ENCODE measurements at places on chromosomes 6 and 20.

DNA sequence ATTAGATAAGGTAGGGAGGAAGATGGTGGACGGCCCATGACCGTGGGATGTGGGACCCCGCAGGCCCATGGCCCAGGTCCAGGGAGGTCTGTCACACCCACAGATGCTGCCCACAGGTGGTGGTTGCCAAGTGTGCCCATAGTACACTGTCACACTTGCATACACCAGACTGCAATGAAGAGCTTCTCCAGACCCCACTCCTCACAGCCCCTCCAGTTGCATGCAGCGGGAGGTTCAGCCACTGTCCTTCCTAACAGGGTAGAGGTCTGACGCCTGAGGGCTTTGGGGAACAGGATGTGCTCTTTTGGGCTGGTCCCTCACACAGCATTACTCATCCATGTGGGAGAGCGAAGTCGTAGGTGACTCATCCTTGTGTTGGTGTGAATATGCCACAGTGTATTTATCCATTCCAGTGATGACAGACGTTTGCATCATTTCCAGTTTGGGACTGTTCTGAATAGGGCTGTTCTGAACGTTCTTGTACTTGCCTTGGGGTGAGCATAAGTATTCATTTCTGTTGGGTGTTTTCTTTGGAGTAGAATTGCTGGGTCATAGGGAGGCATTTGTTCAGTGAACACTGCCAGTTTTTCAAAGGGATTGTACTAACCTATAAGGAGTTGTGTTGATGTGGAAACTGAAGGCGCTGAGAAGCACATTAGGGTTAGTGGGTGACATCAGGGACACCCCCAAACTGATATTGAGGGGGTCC is 10.1 kb upstream of the PYGB start:
- peak; percentile 98 for DNase-seq

GRCh38 chr6:147728903-147729302 is 220.4 kb downstream of the SAMD5 start:
- no peak for DNase-seq

DNA sequence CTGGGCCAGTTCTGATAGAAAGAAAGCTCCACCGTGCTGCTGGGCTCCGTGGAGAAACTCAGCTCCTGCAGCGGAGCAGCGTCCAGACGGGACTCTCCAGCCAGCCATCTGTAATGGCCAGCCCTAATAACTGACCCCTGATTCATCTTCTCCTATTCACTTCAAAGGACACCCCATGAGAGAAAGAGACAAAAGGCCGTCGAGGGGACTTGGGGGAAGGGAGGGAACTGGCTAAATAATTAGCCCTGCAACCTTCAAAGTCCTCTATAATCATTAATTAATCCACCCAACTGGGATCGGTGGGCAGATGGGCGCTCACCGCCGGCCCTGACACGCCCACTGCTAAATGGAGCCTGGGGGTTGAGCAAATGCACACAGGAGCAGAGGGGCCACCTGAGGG is 512.4 kb downstream of the CD83 start:
- peak; percentile 34 for DNase-seq

DNA sequence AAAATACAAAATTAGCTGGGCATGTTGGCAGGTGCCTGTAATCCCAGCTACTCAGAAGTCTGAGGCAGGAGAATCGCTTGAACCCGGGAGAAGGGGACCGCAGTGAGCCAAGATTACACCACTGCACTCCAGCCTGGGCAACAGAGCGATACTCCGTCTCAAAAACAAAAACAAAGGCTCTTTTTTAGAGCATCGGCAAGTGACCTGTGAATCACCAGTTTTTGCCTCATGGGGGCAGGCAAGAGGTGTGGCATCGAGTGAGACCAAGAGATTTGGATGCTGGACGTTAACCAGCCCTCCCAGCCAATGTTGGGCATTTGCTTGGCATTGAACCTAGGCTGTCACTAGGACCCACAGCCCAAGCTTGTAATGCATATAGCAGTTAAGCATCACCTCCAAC is 14.6 kb upstream of the CDK5RAP1 start:
- DNase-seq: peak; percentile 30

- no peak for DNase-seq
These were observed 291.4 kb downstream of the CENPW start for GRCh38 chr6:126631363-126631762.

DNA sequence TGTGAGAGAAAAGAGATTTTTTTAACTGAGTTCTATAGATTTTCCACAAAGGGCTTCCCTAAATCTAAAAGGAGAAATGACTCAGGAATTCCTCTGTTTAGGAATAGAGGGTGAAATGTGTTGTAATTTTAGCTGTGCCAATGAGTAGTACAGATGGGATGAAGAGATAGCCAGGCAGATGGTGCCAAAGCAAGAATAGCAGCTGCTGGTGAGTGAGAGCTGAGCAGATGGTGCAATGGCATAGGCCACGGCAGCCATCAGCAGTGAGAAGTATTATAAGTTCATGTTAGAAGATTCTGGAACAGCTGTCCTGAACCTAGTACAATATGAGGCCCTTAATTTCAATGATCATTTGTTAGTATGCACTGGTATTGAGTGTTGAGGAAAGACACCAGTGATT is 40.2 kb upstream of the CRISP1 start:
- DNase-seq: no peak

DNA sequence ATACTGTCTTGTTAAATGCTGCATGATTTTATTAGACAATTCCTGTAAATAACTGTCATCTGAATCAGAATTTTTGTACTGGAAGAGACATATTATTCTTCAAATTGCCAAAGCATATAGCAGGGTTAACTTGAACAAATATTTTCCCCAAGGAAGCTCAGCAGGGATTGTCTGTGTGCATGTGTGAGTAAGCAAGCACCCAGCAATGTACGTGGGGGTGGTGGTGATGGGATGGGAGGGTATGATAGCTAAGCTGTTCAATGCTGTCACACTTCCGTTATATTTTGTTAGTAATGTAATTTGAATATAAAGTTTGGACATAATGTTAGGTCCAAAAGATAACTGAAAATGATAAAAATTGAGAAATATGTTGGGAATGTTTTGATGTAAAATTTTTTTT is 118.1 kb downstream of the MYB start:
- DNase-seq: no peak

GRCh38 chr6:150517175-150517574 is 82.5 kb upstream of the PLEKHG1 start:
- peak; percentile 13 for DNase-seq

- no peak for DNase-seq
These were observed 82.6 kb downstream of the EPB41L2 start for GRCh38 chr6:130980310-130981032.

DNA sequence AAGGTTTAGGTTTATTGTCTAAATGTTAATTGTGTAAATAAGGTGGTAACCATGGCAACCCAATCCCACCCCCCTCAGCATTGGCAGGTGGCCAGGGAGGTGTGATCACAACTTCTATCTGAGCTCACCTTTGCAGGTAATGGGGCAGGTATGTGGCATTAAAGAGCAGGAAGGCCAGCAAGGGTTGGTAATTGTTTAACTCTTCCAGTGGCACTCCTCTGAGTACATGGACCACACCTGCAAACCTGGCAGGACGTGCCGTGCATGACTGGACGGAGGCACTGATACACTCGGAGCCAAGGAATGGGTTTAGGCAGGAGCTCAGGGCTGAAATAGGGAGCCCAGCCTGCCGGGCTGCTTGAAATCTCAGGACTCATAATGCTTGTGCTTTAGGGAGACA is 107.0 kb upstream of the BMP2 start:
- peak; percentile 90 for DNase-seq

DNA sequence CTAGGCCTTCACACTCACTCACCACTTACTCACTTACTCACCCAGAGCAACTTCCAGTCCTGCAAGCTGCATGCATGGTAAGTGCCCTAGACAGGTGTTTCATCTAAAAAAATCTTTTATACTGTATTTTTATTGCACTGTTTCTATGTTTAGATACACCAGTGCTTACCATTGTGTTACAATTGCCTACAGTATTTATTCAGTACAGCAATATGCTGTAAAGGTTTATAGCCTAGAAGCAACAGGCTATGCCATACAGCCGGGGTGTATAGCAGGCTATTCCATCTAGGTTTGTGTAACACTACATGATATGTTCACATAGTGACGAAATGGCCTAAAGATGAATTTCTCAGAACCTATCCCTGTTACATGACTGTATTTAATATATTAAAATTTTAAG is 37.1 kb upstream of the KCNK5 start:
- no peak for DNase-seq

GRCh38 chr6:72642435-72642834 is 20.6 kb downstream of the KCNQ5 start:
- no peak for DNase-seq
